ENCODE measurements at places on chromosomes 1 and 21. TPM values are rescaled to one million over a fixed set of nuclear protein-coding genes. Genes with fewer than 3 reads are reported as not detected.
A peak's percentile ranks its signal among the peaks of the same experiment; 100 is the strongest.

The HEYL gene
- 0.91 TPM for total RNA-seq

The UQCRHL gene
- total RNA-seq, result 2.4 TPM

DNA sequence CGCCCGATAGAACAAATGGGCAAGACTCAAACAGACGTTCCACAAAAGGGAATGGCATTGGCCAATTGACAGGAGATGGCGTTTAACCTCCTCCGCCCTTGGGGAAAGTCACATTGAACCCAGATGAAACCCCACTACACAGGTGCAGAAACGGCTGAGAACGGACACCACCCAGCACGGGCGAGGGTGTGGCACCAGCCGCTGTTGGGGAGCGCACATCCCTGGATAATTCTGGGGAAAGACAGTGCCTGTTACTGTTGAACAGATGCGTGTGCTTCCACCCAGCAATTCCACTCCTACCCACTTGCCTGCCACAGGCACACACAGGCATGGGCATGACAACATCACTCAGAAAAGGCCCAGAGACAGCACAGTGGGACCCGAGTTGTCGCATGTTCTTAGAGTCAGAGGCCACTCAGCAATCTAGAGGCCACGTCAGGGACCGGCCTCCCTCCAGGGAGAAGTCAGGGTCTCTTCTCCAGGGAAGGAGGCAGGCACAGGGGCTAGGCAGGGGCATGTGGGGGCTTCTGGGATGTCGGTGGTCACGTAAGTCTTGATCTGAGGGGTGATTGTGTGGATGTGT is 15.2 kb downstream of the PRXL2B start:
- no peak for DNase-seq

DNA sequence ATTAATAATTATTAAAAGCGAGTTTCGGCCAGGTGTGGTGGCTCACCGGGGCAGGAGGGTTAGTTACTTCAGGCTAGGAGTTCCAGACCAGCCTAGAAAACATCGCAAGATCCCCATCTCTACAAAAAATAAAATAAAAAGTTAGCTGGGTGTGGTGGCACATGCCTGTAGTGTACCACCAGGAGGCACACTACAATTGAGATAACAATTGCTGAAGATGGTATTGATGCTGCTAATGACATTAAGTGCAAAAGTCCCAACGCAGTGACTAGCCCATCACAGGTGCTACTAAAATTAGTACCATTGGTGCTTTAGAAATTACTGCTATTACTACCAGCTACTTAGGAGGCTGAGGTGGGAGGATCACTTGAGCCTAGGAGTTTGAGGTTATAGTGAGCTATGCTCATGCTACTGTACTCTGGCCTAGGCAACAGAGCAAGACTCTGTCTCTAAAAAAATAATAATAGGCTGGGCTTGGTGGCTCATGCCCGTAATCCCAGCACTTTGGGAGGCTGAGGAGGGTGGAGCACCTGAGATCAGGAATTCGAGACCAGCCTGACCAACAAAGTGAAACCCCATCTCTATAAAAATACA is 156.6 kb downstream of the GREM2 start:
- DNase-seq, result no peak

- no peak for DNase-seq
These were observed 6.7 kb upstream of the SAMD11 start for GRCh38 chr1:917076-917459.

GRCh38 chr1:6544831-6545230 is 9.5 kb downstream of the NOL9 start:
- no peak for DNase-seq

GRCh38 chr1:20107796-20108195 is 11.5 kb downstream of the PLA2G2D start:
- DNase-seq, result no peak

DNA sequence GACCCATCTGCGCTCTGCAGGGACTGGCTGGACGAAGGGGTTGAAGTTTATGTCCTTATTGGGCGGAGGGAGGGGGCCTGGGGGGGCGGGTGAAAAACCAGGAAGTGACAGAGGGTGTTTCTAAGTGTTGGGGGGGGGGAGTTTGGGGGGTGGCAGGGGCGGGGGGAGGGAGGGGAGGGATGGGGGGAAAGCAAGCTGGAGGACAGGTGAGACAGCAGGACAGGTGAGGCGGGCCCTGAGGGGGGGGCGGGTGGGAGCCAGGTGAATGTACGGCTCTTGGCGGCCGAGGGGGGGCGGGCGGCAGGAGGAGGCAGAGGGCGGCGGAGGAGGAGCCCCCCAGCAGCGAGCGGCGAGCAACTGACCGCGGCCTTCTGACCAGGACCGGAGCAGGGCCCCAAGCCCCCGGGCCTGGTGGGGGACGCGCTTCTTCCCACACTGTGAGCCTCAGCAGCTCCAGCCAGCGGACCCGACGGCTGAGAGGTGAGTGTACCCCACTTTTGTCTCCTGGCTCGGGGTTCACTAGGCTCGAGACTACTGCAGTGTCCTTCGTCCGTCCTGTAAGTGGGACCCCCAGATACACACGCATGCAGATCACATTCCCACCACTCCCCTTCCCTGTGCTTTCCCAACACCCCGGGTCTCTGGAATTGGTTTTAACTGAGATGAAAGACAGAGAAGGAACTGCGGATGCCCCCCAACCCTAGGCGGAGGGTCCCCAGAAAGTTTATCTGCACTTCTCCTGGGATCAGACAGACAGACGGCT is at the start of gene ZBTB7B:
Gene ZBTB7B, plus strand, starts transcription at position 339 of the 763 bp plus-strand sequence. CDS start 11,859 bp downstream, outside the sequence.
- peak; percentile 59 for DNase-seq

DNA sequence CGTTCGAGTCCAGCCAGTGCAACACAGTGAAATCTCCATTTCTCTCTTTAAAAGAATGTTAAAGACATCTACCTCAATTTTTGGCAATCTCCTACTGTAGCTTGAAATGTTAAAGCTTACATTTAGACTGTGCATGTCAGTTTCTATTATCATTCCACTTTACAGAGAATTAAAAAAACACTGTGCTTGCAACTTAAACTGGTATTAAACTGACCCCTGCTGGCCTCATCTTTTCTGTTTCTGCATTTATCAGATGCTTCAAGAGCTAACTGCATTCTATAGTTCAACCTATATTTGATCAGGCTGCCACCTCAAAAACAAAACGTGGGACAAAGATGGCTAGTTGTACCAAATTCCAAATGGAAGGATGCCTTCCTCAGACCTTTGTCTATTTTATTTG is 226.5 kb downstream of the SMYD3 start:
- no peak for DNase-seq

GRCh38 chr1:182714546-182714945 is 30.2 kb upstream of the RGS8 start:
- no peak for DNase-seq

GRCh38 chr1:109589177-109589576 is 30.2 kb downstream of the GNAT2 start:
- DNase-seq, result no peak

- DNase-seq, result no peak
These were observed 96.3 kb upstream of the SLC2A1 start for GRCh38 chr1:43054961-43055360.

- no peak for DNase-seq
These were observed 86.7 kb upstream of the TTC34 start for GRCh38 chr1:2887941-2888855.

DNA sequence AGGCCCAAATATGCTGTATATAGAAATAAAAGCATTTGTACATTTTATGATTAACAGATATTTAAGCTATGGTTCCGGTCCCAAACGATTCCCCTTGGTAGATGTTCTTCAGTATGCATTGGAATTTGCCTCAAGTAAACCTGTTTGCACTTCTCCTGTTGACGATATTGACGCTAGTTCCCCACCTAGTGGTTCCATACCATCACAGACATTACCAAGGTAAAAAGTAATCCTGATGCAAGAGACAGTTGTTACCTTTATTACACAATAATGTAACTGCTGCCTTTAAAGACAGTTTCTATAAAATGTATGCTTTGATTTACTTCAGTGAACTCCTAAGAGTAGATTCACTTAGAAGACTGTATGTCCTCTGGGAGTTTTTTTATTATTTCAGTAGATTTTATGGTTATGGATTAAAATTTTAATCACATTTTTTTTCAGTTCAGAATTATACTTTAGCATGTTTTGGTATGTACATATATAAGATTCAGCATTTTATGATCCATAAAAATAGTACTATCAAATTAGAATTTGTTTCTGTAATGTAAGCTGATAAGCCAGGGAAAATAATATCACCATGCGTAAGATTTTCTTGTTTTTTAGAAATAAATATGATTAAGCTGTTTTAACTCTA is 96.5 kb downstream of the USP25 start:
- DNase-seq, result peak; percentile 57

DNA sequence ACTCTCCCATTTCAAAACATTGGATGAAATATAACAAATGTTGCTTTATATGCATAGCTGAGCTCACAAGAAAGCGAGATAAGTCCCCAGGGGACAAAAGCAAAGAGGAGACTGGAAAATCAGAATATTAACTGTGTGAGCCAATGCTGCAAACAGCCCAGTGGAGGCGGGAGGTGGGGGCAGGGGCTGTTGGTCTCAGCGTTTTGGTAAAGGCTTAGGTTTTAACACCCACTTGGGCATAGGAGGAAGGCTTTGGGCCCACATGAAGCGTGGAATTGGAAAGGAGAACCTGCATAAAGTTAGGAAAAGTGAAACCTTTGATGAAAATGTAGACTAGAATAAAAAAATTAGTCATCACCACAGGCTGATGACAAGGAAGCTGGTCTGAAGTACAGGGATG is 30.2 kb upstream of the SMIM12 start:
- DNase-seq, result no peak

DNA sequence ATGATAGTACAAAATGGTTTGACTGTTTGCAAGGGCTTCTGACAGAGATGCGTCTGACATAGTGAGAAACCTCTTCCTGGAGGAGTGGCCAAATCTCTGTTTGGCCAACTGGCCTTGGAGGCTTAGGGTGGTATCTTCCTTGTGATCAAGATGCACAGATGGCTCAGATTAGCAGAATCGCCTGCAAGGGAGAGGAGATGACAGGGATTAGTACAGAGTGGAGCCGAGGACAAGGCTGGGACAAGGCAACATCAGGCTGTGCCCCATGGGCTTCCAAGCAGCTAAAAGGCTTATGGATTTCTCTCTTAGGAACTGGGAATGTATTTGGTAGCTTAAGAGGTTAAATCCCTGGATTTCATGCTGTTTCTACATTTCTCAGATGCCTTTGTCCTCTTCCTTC is 379.1 kb downstream of the SIPA1L2 start:
- no peak for DNase-seq

DNA sequence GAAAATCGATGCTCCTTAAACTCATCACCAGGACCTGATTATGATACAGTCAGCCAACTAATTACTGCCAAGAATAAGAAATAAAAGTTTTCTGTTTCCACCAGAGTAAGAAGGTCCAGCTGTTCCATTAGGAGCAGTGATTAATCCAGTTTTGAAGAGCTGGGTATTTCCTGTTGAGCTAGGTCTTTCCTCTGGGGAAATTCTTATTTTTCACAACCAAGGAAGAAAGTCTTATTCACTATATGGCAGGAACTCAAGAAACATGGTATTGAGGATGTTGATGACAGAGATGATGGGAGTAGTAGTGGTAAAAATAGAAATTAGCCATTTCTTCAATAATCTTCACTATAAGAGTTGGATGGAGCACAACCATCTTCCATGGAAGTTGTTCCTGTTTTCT is 374.6 kb upstream of the RUNX1 start:
- no peak for DNase-seq

- DNase-seq, result no peak
These were observed 28.9 kb downstream of the RNF2 start for GRCh38 chr1:185074307-185074706.
